ENCODE measurements at places on chromosomes 16 and 17.

DNA sequence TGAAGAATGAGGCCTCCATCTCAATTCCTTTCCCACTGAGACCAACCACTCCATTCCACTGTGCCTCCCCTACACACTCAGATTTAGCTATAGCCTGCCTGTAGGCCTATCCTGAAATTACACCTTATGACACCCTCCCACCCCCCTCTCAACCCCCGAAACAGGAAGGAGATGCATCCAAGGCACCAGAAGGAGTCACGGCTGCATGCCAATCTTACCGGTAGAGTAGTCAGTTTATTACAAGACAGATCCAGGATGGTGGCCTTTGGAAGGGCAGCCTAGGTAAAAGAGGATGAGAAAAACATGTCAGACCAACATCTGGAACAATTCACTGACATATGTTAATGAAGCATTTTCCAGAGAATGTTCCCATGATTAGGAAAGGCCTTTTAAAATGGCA is 2.6 kb downstream of the LRRC59 start:
- DNase-seq, result no peak

- DNase-seq, result no peak
These were observed 25.0 kb downstream of the CBFA2T3 start for GRCh38 chr16:88951989-88952388.

DNA sequence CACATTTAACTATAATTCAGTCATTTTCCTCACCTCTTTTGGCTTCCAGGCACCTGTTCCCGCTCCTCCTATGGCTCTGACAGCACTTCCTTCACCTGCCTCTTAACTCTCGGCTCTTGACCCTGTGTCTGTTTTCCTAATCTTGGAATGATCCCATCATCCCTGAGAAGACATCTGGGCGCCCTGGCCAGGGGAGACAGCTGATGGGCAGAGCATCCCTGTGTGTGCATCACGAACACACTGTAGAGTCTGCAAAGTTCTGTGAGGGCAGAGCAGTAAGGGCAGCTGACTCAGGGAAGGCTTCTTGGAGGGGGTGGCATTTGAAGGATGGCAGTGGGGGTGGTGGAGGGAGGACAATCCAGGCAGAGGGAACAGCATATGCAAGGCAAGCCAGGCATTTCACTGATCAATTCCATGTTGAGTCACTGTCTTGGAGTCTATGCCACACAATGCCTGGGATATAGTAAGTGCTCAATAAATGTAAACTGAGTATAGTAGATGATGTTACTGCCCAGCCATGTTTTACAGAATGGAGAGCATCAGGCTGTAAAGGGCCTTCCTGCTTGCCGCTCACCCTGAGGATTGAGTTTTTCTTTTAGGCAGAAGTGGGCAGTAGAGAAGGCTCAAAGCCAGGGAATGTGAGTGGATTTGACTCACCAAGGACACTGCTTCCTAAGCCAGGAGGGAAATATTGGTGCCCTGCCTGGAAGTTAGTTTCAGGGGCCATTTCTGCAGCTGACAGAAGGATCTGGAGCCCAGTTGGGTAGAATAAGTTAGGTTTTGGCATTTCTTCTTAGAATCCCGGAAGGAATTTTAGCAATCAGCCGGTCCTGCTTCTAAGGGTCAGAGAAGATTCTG is 5.8 kb upstream of the RAB11FIP4 start:
- no peak for DNase-seq

DNA sequence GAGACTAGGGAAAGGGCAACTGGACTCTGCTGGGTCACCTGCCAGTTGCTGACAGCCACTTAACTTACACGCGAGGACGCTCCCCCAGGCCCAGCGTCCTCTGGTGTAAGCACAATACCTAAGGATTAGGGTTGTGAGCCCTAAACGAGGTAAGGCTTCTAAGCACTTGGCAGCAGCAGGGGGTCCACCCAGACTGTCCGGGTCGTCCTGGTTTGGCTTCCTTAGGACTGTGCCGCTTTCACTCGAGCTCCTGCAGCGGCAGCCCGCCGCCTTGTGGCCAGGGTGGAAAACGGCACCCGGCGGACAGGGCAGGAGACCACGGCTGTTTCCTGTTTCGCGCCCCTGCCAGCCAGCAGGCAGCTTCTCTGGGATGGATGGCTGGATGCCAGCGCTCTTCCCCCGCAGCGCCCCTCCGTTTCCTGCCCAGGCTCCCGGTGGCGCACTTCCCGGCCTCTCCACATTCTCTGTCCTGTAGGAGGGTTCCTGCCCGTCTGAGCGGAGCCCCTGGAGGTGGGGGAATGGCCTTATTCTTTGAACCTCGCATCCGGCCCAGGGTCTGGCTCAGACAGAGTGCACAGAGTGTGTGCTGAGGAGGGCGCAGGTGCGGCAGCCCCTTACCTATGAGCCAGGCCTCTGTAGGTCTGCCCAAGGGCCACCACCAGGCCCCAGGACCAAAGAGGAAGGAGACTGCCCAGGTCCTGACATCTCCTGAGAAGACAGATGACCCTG is 47.0 kb upstream of the AMZ2 start:
- DNase-seq, result peak; percentile 92

GRCh38 chr16:67563708-67564468 is 1.6 kb downstream of the CTCF start:
- DNase-seq, result peak; percentile 52

DNA sequence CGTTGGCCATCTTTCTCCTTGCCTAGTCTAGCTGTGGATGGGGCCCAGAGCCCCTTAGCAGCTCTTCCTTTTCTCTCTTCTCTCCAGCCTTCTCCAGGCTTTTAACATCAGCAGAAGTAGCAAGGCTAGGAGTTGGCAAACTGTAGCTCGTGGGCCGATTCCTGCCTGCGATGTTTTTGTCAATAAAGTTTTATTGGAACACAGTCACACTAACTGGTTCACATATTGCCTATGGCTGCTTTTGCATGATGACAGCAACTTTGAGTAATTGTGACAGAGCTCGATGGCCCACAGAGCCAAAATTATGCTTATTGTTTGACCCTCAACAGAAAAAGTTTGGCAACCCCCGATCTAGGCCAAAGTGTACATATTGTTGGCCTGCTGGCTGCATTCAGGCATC is 199.9 kb downstream of the RBFOX1 start:
- DNase-seq, result no peak

DNA sequence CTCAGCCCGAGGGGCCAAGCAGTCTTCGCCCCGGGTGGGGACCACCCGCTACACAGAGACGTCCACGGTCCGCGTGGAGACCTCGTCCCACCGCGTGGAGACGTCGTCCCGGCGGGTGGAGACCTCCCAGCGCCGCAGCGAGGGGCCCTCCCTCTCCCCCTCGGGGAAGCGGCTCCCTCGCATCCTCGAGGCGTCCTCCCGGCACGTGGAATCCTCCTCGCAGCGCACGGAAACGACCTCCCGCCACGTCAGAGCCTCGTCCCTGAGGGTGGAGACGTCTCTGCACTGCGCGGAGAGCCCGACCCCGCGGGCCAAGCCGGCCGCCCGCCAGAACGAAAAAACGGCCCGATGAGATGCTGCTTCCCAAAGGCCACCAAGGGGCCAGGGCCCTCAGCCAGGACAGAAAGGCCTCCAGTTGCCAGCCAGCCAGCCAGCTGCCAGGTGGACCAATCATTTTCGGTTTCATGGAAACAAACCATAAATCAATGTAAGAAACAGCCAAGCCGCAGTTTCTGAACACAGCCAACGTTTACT is 424 bp downstream of the C17orf100 start:
- peak; percentile 20 for DNase-seq

- DNase-seq, result no peak
These were observed 4.2 kb upstream of the GFOD2 start for GRCh38 chr16:67723151-67723910.

- no peak for DNase-seq
These were observed 27.3 kb downstream of the NUP85 start for GRCh38 chr17:75232786-75233185.

DNA sequence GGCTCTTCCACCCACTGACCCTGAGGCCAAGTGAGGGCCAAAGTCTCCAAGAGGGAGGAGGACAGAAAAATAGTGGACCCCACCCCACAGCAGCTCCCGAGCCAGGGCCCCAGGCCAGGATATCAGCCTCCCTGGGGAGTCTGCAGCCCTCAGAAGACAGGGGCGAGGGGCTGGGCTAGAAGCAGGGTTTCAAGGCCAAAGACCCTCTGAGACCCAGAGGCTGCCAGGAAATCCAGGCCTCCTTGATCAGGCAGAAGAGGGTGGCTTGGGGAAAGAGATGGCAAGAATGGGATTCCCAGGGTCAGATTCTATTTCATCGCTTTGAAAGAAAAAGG is 156.1 kb downstream of the ZNF423 start:
- DNase-seq, result no peak

GRCh38 chr17:62668091-62668804 is 40.8 kb downstream of the MRC2 start:
- no peak for DNase-seq

DNA sequence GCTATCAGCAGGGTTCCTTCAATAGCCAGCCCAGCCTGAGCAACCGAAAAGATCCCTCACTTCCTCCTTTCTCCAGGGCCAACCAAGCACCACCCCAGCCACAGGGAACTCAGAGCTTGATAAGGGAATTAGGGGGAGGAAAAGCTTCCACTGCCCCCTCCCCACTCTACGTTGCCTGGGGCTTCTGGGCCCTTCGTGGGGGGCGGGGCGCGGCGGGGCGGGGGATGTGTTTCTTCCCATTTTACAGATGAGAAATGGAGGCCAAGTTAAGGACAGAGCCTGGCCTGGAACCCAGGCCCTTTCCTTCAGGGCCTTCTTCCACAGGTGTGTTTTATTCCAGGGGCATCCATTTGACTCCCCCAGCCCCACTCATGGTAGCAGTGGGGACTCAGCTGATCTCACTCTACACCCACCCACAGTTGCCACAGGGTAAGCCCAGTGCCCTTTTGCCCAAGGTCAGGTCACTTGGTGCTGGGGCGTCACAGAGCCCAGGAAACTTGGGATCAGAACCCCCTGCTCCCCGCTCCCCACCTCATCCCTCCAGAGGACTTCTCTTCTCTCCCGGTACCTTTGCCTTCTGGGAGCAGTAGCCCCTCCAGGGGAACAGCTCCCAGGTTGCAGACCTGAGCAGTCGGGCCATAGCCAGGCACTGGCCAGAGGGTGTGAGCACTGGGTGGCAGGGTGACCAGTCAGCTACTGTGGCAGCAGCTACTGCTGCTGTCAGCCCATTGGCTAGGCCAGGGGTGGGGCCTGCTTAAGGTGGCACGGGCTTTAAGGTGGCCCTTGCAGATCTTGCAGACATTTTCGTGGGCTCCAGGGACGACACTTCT is at the start of gene LDHD:
TSS of gene LDHD (minus strand) at position 700 of the 830 bp plus-strand sequence. CDS start at position 640, 60 bp downstream.
- no peak for DNase-seq

GRCh38 chr17:1566505-1567199 is 4.1 kb upstream of the PITPNA start:
- no peak for DNase-seq

- DNase-seq, result no peak
These were observed 802 bp downstream of the CYLD start for GRCh38 chr16:50742576-50743200.

GRCh38 chr17:78291944-78292910 is 60.8 kb downstream of the TMEM235 start:
- no peak for DNase-seq

GRCh38 chr17:79732804-79733691 is 2.3 kb downstream of the ENPP7 start:
- DNase-seq, result no peak

DNA sequence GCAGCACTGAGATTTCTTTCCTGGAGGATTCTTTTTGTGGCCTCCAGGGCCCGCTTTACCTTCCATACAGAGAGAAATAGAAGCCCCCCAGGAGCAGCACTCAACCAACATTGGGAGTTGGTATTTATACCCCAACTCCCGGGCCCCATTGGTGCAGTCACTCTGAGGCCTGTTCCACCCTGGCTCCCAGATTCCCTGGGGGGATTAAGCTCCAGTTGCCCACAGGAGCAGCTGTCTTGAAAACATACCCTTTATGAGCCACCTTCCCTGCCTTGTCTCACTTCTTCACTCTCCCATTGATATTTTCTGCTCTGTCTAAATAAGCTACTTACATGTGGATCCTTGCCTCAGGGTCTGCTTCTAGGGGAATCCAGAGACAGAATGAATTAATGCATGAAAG is 167.8 kb downstream of the KATNIP start:
- no peak for DNase-seq

GRCh38 chr16:49849754-49850108 is 6.2 kb downstream of the ZNF423 start:
- DNase-seq, result no peak

DNA sequence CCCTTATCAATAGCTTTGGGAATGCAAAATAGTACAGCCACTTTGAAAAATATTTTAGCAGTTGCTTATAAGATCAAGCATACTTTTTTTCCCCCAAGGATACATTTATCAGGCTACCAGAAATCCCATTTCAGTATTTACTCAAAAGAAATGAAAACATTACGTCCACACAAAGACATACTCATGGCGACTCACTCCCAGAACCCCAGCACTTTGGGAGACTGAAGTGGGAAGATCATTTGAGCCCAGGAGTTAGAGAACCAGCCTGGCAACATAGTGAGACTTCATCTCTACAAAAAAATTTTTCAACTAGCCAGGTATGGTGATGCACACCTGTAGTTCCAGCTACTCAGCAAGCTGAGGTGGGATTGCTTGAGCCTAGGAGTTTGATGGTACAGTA is 5.9 kb downstream of the SKA2 start:
- DNase-seq, result no peak

- DNase-seq, result no peak
These were observed 103.2 kb downstream of the TANC2 start for GRCh38 chr17:63069245-63069644.

GRCh38 chr17:17140590-17140980 is 65.5 kb downstream of the PLD6 start:
- no peak for DNase-seq

DNA sequence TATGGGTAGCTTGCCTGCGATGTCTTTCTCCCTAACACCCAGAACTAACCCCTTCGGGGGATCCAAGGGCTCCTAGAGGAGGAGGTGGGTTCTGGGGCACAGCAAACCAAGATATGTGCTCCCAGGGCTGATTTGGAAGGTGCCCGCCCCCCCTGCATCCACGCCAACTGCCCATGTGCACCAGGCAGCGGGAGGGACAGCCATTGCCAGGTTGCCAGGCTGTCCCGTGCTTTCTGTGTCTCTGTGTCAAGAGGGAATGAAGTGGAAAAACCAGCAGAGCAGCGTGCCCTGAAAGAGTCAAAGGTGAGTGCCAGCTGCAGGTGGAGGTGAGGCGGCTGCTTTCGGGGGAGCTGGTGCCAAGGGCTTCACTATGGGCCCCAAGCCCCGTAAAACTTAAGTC is 6.4 kb downstream of the TEKT5 start:
- DNase-seq, result peak; percentile 61

DNA sequence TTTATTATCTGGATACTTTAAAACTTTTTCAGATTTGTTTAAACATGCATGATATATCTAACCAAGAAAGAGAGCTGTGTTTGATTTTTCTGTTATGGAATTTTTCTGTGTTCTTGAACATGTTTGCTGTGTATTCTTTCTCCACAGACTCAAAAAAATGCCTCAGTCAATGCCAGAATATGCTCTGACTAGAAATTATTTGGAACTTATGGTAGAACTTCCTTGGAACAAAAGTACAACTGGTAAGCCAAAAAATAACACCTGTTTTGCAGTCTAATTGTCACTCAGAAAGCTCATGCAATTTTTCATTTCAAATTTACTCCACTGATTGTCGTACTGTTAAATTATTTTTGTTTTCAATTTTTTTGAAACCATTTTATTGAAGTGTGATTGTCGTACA is 15.3 kb upstream of the ABCC11 start:
- DNase-seq, result no peak

Measured in NCI-H510A treated with DMSO at 0.1 percent for 48 hours (cell line).